ENCODE measurements at places on chromosomes 1 and 21.

GRCh38 chr21:45989355-45990048, 7.9 kb downstream of the COL6A1 start:
- no peak for DNase-seq

DNA sequence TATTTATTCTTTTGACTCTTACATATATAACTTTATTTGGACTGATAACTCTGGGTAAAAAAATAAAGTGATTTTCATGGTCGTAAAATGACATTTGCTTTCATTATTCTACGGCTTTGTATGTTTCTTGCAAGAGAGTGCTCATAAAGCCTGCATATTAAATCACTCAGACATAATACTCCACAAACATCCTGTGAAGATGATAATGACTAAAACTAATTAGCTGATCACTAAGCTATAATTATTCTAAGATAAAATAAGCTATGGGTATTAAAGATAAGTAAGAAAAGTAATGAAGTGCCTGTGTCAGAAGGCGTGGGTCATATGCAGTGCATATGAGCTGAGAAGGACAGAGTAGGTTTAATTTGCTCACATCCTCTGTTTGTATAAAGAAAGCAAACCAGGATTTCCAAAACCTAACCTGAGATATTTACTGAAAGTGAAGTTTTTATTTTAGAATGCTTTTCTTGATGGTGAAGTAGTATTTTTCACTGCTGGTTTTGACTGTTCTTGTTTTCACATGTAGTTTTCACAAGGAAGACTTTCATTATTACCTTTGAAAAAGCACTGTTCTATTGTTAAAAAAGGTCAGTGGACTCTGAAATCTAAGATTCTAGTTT, 278.8 kb downstream of the AMY1C start:
- DNase-seq, result no peak

DNA sequence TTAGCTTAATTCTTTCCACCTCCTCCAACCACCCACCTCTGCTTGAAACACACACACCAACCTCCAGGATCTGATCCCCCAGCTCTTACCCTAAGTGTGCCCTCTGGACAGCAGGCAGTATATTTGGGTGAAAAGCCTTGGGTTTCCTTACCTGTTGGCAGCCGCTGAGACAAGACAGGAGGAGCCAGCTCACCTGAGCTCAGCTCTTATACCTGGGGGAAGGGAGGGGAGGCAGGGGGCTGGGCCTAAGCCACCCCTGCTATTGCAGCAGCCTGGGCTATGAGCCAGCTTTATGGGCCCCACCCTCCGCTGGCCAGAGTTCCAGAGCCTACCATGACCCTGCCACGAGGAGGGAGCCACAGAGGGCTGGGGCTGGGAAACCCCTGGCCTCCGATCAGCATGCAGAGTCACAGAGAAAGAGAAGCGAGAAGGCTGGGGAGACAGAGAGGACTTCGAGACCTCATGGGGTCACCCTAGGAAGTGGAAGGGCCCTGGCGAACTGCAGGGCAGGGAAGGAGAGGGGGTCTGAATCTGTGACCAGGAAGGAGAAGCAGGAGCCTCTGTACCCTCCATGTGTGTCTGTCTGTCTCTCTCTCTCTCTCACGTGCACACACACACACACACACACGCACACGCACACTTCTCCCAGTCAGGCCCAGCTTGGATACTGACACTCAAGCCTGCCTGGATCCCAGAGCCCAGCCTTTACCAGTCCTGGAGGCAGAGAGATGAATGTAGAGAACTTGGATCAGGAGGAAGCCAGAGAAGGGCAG, at the start of gene S100A14:
Gene S100A14, minus strand, starts transcription at position 182 of the 773 bp plus-strand sequence. CDS start 467 bp downstream, outside the sequence.
- no peak for DNase-seq

DNA sequence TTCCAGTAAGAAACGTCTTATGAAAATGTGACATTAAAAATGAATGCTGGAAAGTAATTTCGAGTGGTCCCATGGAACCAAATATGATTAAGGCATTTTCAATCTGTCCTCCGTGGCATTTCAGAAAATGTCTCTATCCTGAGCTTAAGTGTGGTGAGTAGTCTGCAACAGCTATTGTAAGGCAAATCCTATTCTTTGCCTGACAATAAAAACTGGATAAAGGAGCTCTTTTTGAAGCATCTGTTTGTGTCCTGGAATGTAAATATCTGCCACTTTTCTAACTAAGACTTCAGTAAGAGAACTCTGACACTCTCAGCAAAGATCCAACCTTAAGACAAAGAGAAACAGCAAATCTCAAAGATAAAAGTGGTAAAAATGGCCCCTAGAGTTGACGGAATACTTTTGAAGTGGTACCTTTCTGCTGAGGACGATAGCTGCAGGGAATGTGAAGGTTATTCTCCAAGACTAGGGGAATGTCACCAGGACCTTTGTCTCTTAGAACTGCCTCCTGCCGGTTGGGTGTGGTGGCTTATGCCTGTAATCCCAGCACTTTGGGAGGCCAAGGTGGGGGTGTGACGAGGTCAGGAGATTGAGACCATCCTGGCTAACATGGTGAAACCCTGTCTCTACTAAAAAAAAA, 486.7 kb upstream of the ZP4 start:
- DNase-seq, result no peak

DNA sequence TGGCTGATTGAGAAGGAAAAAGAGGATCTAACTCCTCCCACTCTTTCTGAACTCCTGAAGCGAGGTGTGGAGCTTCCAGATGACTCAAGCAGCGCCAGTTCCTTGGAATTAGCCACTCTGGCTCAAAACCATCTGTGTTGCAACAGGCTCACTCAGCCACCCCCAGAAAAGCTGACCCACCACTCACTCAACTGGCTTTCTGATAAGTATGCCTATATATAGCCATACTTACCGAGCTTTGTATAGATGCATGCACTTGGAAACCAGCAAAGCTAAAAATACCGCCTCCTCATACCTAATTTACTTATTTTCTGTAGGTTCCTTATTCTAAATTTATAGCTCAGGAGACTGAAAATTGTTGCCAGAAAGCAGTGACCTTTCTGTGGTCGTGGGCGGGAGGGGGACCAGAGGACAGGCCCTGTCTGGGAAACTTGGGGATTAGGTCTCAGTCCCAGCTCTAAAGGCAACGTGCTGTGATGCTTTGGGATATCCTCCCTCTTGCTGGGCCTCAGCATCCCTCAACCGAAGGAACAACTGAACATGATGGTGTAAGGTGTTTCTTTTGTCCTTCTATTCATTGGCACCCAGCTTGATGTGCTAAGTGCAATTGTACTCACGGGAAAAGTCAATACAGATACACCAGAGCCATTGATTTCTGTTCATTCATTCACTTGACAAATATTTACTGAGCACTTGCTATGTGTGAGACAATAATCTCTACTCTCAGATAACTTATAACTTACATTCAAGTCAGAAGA, 65.7 kb downstream of the NENF start:
- DNase-seq, result no peak

DNA sequence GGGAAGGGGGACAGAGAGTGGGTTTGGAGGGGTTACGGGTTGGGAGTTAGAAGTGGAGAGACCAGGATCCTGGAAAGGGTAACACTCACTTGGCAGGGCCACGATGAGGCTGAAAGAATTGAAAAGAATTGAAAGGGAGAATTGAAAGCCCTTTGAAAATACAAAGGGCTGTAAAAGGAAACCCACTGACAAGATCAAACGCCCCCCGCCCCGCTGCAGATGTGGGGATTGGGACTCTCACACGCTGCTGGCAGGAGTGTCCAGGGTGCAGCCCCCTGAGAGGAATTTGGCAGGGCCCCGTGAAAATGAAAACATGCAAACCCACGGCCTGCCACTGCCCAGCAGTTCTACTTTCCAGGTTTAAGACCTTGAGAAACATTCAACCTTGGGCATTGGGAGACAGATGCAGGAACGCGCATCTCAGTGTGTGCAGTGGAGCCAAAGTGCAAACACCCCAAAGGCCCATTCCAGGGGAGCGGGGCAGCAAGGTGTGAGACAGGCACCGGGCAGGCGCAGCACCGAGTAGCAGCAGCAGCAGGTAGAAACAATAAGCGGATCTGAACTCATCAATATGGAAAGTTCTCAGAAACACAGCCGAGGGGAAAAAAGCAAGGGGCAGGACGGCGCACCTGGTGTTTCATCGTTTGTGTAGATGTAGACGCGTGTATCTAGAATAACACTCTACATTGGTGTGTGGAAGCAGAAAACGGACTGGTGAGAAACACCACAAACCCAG, 8.3 kb upstream of the TNFRSF1B start:
- no peak for DNase-seq

DNA sequence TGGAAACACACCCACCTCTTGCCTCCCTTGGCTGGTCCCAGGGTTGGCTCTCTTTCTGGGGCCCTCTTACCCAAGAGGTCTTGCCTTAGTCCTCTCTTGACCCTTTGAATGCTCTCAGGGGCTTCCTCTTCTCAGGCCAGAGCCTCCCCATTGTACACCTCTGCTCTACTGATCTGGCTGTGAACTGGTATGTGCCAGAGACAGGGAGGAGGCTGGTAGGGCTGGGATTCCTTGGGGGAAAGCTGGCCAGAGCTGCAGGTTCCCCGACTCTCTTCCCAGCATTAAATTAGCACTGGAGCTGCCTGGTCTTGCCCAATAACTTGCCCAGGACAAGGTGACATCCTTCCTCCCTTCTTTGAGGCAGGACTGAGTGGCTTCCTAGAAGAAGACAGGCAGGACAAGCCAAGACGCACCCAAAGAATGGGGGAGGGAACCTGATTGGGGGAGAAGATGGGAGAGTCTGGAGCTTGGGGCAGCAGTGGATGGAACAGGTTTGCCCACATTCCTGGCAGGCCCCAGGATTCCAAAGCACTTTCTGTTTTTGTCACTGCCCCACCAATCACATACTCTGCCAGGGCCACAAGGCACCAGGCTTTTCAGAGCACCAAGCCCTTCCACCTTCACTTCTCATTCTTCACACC, 37.2 kb upstream of the CITED4 start:
- DNase-seq, result no peak

GRCh38 chr21:31887391-31887841, 14.6 kb downstream of the HUNK start:
- DNase-seq, result no peak

- peak; percentile 22 for DNase-seq
Observed at GRCh38 chr1:92623187-92623778, 136.6 kb upstream of the GFI1 start.

GRCh38 chr1:186183219-186183618, 191.8 kb downstream of the TPR start:
- no peak for DNase-seq

DNA sequence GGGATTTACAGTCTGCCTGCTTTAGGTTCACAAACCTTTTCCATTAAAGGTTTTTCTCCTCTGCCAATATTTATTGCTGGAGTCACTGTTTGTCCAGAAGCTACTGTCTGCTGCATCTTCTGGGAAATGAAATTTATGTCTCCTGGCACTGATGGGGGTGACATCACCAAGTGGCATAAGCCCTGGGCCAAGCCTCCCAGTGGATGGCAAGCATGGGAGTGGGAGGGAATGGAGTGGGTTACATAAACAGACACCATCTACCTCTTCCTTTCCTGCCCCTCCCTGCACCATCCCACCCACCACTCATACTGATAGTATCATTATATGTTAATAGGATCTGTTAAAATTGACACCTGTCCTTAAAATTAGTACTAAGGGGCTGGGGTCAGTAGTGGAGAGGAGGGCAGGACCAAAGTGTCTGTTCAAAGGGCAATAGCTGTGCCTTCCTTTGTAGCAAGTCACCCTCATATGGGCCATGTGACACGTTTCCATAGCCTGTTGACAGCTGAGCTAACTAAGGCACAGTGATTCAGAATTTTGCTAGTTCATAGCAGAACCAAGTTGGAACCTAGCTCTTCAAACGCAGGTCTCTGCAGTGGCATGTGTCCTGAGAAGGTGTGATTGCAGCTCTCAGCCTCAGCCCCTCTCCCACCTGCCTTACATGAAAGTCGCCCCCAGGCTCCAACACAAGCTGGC, 71.0 kb downstream of the MAB21L3 start:
- DNase-seq, result no peak

GRCh38 chr1:167209044-167209443, 11.6 kb upstream of the POU2F1 start:
- DNase-seq, result no peak

- peak; percentile 24 for DNase-seq
Observed at GRCh38 chr1:40039245-40039756, 1.2 kb upstream of the CAP1 start.

DNA sequence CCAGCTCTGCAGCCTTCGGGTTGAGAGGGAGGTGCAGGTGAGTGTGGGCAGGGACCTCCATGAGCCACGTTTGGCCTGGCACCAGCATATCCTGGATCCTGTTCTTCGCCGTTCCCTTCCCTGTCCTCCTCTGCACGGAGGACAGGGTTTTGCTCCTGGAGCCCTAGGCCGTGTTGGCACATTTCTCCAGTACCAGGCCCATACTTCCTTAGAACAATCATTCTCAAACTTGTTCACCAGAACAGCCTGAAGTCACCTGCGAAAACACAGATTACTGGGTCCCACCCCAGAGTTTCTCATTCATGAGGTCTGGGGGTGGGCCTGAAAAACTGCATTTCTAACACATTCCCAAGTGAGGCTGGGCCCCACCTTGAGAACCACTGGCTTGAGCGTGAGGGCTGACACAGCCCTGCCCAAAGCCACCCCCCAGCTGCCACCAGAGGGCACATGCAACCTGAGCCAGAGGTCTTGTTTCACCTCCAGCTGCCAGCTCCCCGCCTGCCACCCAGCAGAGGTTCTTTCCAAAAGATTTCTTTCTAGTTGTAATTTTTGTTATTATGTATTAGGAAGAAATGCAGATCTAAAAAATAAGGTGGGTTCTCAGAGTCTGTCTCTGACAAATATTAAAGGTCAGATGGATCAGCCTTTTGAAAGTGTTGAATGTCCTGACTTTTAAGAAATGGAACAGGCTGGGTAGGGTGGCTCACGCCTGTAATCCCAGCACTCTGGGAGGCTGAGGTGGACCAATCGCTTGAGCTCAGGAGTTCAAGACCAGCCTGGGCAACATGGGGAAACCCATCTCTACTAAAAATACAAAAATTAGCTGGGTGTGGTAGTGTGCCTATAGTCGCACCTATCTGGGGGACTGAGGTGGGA, 39.6 kb upstream of the LDLRAP1 start:
- no peak for DNase-seq

DNA sequence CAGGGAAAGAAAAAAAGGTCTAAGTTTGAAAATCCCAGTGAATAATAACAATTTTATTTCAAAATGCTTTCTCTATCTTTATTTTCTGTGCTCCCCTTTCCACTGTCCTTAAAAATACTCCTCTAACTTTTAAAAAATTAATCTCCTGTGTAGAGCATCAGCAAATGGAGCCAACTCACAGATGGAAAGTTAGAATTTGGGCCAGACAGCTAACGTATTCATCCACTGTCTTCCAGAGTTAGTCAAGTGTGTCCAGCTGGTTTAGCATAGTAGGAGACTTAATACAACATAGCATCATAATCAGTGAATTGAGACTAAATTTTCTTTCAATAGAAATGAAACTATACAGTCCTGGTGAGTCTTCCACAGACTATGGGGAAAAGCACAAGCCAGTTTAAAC, 419.0 kb upstream of the LRRC7 start:
- DNase-seq, result no peak

- DNase-seq, result no peak
Observed at GRCh38 chr1:1244192-1244811, 2.2 kb downstream of the C1QTNF12 start.

DNA sequence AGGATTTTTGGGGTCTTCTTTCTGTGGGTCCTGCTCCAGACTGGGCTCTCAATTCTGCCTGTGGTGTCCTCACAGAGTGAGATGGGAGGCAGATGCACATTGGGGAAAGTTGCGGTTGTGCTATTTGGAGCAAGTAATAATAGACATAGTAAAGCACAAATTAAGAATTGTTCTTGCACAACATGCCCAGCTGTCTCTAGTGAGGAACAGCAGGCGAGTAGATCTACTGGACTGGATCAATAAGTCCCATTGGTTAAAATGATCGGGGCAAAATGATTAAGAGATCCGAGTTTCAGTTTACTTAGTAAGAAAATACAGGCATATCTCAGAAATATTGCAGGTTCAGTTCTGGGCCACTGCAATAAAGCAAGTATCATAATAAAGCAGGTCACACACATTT, 448.3 kb upstream of the PROX1 start:
- DNase-seq, result no peak

- no peak for DNase-seq
Observed at GRCh38 chr1:201706109-201706508, 122.8 kb upstream of the IPO9 start.
